M059J (cell line): ENCODE measurements at places on chromosomes 2 and 18. TPM values are rescaled to one million over a fixed set of nuclear protein-coding genes. Genes with fewer than 3 reads are reported as not detected.
A peak's percentile ranks its signal among the peaks of the same experiment; 100 is the strongest.

- DNase-seq = peak; percentile 63
These were observed 151.2 kb downstream of the CAPN13 start for GRCh38 chr2:30656079-30656478.

- DNase-seq = peak; percentile 24
These were observed 496.9 kb upstream of the VRK2 start for GRCh38 chr2:57549642-57550102.

GRCh38 chr2:636641-637405, 40.4 kb downstream of the TMEM18 start:
- peak; percentile 50 for DNase-seq

STPG4 gene
- 1.0 TPM in 1 of 2 replicates, not detected in the other for total RNA-seq

TEX51 gene
- not detected in 2 replicates for total RNA-seq
